NCI-H1930 (cell line): ENCODE measurements at places on chromosomes 3 and 15.

DNA sequence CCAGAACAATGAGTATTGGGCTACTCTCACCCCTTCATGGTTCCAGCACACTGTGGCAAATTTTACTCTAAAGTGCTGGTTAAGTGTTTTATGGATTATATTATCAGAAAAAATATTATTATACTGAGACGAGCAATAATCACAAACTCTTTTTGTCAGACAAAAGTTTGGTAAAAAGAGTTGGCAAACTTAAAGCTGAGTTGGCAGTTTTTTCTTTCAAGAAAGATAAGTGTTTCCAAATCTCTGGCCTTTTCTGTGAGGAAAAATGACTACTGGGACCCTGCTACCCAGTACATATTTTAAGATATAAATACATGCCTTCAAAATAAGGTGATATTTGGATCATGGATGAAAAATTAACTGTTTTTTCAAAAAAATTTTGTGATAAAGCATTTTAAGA is 471.5 kb upstream of the IL12A start:
- no peak for DNase-seq

DNA sequence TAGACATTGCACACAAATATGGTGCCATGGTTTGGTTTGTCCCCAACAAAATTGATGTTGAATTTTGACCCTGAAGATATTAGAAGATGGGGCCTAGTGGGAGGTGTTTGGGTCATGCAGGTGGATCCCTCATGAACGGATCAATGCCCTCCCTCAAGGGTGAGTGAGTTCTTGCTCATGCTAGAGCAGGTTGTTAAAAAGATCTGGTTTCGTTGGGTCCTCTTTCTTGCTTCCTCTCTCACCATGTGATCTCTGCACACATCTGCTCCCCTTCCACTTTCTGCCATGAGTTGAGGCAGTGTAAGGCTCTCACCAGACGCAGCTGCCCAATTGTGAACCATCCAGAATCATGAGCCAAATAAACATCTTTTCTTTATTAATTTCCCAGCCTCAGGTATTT is 87.8 kb upstream of the MDFIC2 start:
- no peak for DNase-seq

DNA sequence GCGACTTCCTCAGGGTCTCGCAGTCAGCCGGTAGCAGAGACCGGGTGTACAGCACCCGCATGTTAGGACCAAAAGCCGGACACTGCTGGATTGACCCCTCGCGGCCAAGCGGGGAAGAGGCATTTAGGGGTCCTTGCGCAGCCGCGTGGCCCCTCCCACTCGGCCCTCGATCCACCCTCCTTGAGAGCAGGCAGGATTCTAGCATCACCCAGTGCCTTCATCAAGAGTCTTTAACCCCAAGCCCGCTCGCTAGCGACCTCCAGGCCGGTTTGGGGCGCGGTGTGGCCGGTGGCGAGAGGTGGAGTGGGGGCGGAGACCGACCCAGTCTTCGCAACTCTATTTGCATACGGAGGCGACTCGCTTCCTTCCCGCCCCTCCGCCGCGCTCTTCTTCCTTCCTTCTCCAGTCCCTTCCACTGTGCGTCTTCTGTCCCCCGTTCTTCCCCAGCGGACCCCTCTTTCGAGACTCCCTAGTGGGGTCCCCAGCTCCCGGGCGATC is at the start of gene ST6GAL1:
Gene ST6GAL1, plus strand, starts transcription at position 384 of the 498 bp plus-strand sequence. CDS start 112,178 bp downstream, outside the sequence.
- DNase-seq, result peak; percentile 50

DNA sequence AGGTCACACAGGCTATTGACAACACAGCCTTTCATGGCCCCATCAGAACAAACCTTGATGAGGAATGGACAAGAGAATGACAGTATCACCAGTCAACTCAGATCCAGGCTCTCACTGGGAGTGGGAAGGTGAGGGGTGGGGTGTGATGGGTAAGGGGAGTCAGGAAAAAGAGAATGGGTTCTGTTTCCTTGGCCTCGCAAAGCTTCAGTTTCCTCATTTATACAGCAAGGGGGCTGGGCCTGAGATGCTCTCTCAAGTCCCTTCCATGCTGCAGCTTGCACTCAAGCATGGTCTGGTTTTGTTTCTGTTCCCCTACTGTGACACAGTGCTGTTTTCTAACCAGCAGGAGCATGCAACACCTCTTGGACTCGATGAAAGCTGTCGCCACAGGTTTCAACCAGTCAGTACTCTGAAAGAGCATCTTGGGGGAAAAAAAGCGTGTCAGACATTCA is 65.7 kb upstream of the IL12A start:
- DNase-seq, result no peak

- DNase-seq, result no peak
Observed at GRCh38 chr3:72186400-72186855, 401.5 kb upstream of the PROK2 start.

DNA sequence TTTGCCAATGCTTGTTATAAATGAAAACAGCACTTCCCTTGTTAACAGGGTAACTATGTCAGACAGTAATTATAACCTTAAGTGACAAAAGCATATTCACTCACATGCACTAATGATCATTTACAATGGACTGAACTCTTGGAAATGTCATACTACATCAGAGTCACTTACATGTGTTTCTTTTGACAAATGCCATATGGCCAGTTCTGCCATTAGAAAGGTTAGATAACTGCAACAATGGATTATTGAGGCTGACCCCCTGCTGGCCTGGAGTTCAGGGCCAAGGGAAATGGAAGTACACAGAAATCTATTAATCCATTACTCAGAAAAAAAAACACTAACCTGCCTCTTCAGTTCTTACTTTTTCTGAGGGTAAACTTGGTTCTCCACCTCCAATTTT is 313.4 kb downstream of the CNTN3 start:
- no peak for DNase-seq

DNA sequence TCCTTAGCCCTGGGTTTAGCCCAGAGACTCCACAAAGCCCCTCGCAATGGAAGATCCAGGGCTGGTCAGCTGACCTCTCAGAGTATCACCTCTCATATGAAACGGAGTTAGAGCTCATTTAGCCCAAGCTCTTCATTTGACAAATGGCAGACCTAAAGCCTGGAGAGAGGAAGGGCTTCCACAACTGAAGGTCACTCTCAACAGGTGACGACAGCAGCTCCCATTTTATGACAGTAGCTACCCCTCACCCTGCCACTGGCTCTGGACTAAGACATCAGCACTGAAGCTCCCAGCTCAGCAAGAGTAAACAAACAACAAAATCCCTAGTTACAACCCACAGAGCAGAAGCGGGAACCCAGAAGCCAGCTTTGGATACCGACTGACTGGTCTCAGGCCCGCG is 33.7 kb downstream of the TLE3 start:
- no peak for DNase-seq

DNA sequence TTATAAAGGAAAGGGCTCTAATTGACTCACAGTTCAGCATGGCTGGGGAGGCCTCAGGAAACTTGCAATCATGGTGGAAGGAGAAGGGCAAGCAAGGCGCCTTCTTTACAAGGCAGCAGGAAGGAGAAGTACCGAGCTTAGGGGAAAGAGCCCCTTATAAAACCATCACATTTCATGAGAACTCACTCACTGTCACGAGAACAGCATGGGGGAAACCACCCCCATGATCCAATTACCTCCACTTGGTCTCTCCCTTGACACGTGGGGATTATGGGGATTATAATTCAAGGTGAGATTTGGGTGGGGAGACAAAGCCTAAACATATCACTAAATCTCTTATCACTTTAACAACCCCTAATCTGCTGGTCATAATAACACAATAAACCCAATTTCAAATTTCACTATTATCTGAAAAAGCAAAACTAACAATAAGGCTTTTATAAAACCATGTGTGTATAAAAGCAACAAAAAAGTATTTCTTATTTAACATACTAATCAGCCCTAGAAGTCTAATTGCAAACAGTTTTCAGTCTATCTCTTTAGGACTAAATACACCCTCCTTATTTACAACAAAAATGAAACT is 43.2 kb downstream of the SCAPER start:
- no peak for DNase-seq

DNA sequence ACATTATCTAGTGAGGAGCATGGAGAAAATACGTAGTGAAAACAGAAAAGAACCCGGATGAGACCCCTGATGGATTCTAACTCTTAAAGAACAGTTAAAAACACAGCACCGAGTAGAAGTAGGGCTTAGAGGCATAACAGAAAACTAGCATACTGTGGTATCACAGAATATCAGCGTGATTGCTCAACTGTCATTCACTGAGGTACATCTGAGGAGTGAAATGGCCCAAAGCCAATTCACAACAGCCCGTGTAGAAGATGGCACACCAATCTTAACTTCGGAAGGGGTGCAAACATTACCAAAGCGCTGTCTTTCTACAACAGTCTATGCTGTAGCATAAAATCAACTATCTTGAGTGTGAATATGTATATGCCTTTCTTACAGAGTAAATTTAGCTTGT is 1.8 kb downstream of the CLASP2 start:
- DNase-seq, result no peak

- DNase-seq, result no peak
Observed at GRCh38 chr3:151804267-151804666, 9.6 kb upstream of the AADAC start.

GRCh38 chr3:57980416-57980815 is 27.8 kb upstream of the FLNB start:
- DNase-seq, result no peak

DNA sequence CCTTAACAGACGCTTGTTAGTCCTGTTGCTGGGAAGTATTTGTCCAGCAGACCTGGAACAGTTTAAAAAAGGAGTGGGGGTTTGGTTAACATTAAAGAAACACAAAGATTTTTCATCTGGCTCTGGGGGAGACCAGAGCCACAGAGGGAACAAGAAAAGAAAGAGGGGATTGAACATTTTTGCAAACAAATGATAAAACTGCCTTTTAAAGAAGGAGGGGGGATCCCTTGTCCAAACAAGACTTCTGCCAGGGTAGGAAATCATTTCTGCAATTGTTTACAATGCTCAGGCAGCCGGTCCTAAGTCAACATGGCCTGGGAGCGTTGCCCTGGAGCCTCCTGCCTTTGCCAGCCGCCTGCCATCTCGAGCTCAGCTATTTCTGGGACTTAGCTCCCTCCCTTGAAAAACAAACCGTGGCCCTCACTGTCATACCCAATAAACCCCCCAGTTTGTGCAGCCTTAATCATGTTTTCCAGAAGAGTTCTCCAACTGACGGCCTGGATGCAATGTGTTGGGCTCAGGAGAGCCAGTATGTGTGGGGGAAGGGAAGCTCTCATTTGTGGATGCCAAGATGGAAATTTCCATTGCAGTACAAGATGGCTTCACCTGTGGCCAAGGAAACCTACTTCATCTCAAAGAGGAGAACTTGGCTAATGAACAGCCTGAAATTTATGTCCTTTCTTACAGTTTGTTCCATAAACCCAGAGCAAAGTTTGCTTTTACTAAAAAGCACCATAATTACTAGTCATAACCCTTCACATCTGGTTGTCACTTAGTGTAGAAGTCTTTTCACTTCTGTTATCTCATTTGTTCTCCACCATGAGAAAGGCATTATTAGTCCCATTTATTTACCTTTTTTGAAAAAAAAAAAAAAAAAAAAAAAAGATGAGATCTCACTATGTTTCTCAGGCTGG is 75.9 kb upstream of the RNU6-1 start:
- DNase-seq, result peak; percentile 52

DNA sequence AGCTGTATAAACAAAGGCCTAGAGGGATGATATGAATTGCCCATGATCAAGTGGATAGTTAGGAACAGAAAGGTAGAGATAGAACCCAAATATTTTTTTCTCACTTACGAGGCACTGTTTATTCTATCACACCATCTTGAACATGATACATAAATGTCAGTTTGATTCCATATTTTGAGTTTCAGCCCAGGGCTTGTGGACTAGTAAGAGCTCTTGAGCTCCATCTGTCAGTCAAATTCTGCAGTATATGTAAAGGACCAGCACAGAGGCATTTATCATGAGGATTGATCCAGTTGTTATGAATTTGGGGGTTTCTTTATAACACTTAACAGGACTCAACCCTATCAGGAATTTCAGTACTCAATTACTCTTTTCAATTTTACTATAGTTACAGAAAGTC is 4.8 kb downstream of the SLC27A2 start:
- no peak for DNase-seq

GRCh38 chr3:188510366-188510765 is 356.4 kb downstream of the LPP start:
- no peak for DNase-seq

DNA sequence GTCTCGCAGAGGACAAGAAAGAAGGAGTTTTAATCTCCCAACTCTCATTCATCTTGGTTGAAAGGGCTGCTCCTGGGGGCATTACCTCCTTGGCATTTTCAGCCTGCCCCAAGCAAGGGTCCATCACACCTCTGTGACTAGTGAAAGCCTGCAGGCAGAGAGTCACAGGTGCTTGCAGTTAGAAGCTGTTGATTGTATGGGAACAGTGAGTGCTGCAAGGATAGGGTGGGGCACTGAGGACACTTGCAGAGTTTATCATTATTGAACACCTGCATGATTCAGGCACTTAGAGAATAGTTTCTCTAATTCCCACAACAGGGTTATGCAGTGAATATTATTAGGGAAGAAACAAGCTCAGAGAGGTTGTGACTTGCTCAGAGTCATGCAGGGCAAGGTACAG is 41.7 kb upstream of the IGF2BP2 start:
- no peak for DNase-seq

GRCh38 chr15:64070965-64071851 is 22.4 kb downstream of the CIAO2A start:
- DNase-seq, result no peak

DNA sequence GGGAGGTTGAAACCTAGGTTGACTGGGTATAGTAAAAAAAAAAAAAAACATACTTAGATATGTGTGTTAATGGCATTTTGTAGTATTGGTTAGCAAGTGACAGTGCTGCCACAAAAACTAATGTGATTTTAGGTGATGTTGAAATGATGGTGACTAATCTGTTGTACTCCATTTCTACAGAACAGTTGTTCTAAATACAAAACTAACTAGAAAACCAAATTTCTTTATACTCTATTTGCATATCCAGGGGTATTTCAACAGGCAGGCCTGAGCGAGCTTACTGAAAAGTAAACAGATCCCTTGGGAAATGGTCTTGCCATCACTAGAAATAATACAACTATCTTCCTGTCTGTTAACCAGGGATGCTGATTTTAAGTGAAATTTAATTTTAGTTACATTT is 20.5 kb downstream of the TSC22D2 start:
- DNase-seq, result no peak

GRCh38 chr15:75647370-75648155 is at the start of gene SNX33:
TSS of gene SNX33 (plus strand) at chr15:75647912. CDS start at chr15:75649103, 1,191 bp downstream.
- no peak for DNase-seq

- DNase-seq, result no peak
Observed at GRCh38 chr3:15436246-15436645, 8.8 kb downstream of the EAF1 start.

DNA sequence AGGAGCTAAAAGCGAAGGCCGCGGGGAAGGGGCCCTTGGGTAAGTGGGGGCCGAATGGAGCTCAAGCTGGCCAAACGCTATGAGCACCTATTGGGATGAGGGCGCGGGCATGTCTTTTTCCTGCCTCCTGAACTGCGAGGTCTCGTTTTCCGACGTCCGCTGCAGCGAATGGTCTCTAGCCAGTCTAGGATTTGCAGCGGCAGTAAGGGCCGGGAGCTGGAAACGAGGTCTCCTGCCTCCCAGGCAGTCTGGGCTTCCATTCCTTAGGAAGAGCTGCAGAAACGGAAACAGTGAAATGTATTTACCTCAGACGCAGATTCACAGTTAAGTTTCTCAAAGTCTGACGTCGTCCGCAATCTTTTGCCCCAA is 517 bp downstream of the TMA7 start:
- DNase-seq, result no peak
